ENCODE measurements at places on chromosomes 7 and 10. TPM values are rescaled to one million over a fixed set of nuclear protein-coding genes. Genes with fewer than 3 reads are reported as not detected.

Gene PIP
- polyA plus RNA-seq, result not detected

Gene PANK1
- polyA plus RNA-seq, result 4.9 TPM

Gene TWIST1
- 170 TPM for polyA plus RNA-seq

Gene RET
- 6.8 TPM for polyA plus RNA-seq

Gene BLNK
- polyA plus RNA-seq, result not detected

Gene ERVW-1
- not detected for polyA plus RNA-seq

Gene C7orf57
- polyA plus RNA-seq, result 0.41 TPM

Gene CHRM2
- 0.23 TPM for polyA plus RNA-seq

Gene PDLIM1
- polyA plus RNA-seq, result 97.2 TPM

Gene OLAH
- not detected for polyA plus RNA-seq

Gene LLCFC1
- polyA plus RNA-seq, result not detected

Gene ACTR3C
- polyA plus RNA-seq, result 0.16 TPM

Gene TRIL
- 0.18 TPM for polyA plus RNA-seq

Gene GCK
- polyA plus RNA-seq, result 1.1 TPM

Gene PRLHR
- polyA plus RNA-seq, result 0.03 TPM

Gene EPHB6
- 1.8 TPM for polyA plus RNA-seq

Gene INSYN2A
- polyA plus RNA-seq, result 0.19 TPM

Gene NEUROD6
- polyA plus RNA-seq, result not detected

Gene SPDYE8
- polyA plus RNA-seq, result not detected

Gene RBM20
- 0.64 TPM for polyA plus RNA-seq

Gene SFXN2
- polyA plus RNA-seq, result 10.6 TPM

Gene FAM241B
- 19.2 TPM for polyA plus RNA-seq

Gene GOLGA7B
- 0.03 TPM for polyA plus RNA-seq

Gene GLI3
- polyA plus RNA-seq, result 0.10 TPM

Gene ANKRD61
- polyA plus RNA-seq, result 0.50 TPM

Gene AMPH
- polyA plus RNA-seq, result 0.05 TPM

Gene ATG9B
- polyA plus RNA-seq, result 0.52 TPM

Gene GJD4
- not detected for polyA plus RNA-seq

Gene AKR1D1
- not detected for polyA plus RNA-seq

Gene NEBL
- polyA plus RNA-seq, result 0.58 TPM

Gene BAZ1B
- 19.7 TPM for polyA plus RNA-seq

Gene PRSS37
- not detected for polyA plus RNA-seq

Gene NACAD
- 1.5 TPM for polyA plus RNA-seq

Gene HOXA13
- polyA plus RNA-seq, result not detected

Gene GSAP
- polyA plus RNA-seq, result 7.5 TPM

Gene SDK1
- polyA plus RNA-seq, result 1.2 TPM

Gene LGI1
- polyA plus RNA-seq, result not detected

Gene SPDYE6
- not detected for polyA plus RNA-seq

Gene PDE6C
- not detected for polyA plus RNA-seq

Gene GIMAP5
- polyA plus RNA-seq, result not detected

Gene SPDYE11
- polyA plus RNA-seq, result not detected

Gene FGL2
- not detected for polyA plus RNA-seq

Gene SEPHS1
- polyA plus RNA-seq, result 79.8 TPM

Gene KEL
- polyA plus RNA-seq, result 0.05 TPM

Gene DENND2A
- polyA plus RNA-seq, result 3.5 TPM

Gene PDE1C
- 4.6 TPM for polyA plus RNA-seq

Gene STOX1
- 0.21 TPM for polyA plus RNA-seq

Gene SLC26A5
- not detected for polyA plus RNA-seq

Gene POLL
- 22.0 TPM for polyA plus RNA-seq

Gene ERV3-1
- polyA plus RNA-seq, result 8.4 TPM

Gene ABCB4
- polyA plus RNA-seq, result 0.18 TPM

Gene TAS2R39
- polyA plus RNA-seq, result not detected

Measured in SK-N-SH (cell line).